Stimulated activated CD4-positive, alpha-beta T cell treated with anti-CD3 and anti-CD28 coated beads, Interleukin-1b, Interleukin-23, amount 100 ng/mL, for 24 hours (primary cell): ENCODE measurements at places on chromosomes 13 and 19.

GRCh38 chr13:51040431-51040830, 70.6 kb downstream of the C13orf42 start:
- no peak for DNase-seq

DNA sequence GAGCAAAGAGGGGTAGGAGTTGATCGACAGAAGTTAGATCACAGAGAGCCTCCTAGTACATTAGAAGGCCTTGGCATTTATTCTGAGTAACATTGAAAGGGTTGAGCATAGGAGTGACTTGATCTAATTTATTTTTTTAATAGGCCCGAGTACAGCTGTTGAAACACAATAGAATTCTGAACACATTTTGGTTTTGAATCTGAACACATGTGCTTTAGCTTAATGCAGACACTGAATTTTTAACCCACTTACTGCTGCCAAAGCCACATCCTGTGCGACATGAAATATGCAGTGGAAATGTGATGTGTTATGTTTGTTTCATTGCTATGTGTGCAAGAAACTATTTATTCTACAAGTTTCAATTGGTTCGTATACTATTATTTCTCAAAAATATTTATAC, 1505.9 kb downstream of the PCDH9 start:
- DNase-seq, result no peak

- DNase-seq, result no peak
These were observed 25.2 kb downstream of the NLRP9 start for GRCh38 chr19:55712804-55713631.

DNA sequence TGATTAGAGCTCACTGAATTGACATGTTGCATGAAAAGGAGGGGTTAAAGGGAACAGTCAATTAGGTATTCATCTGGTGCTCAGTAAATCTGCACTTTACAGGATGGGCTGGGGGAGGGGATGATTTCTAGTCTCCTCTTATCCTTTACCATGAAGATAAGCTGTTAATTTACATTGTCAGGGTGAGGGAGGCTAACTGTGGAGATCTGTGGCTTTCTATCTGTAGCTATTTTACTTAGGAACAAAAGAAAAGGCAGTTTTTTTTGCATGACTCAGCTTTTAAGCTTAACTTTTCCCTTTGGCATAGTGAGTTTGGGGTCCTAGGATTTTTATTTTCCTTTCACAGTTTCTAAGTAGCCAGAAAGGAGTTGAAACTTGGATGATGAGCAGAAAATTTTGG, 253.3 kb downstream of the LMO7 start:
- no peak for DNase-seq

GRCh38 chr13:27353708-27354107, 70.7 kb upstream of the GTF3A start:
- no peak for DNase-seq
